ENCODE measurements at places on chromosomes 7 and 10.

DNA sequence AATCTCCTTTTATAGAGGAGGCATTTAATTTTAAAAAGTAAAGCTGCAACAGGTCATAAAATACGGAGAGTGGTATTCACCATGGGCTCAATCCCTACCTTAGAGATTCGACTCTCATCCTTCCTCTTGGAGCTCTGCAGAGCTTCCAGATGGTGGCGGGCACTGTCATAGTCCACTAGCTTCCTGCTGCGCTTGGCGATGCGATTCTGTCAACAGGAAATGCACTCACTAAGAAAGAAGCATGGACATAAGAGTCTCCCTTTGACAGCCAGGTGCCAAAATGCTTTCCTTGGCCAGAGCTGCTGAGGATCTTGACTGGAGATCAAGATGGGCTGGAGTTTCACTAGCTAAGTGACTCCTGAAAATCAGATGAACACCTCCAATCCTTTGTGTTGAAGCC is 154.4 kb downstream of the AMPH start:
- DNase-seq, result no peak

- no peak for DNase-seq
Measured at GRCh38 chr10:121245754-121246153, 352.5 kb downstream of the FGFR2 start.

- no peak for DNase-seq
Measured at GRCh38 chr10:63331586-63331985, 134.2 kb downstream of the JMJD1C start.

GRCh38 chr10:103991393-103992128 is 24.6 kb downstream of the SLK start:
- no peak for DNase-seq

DNA sequence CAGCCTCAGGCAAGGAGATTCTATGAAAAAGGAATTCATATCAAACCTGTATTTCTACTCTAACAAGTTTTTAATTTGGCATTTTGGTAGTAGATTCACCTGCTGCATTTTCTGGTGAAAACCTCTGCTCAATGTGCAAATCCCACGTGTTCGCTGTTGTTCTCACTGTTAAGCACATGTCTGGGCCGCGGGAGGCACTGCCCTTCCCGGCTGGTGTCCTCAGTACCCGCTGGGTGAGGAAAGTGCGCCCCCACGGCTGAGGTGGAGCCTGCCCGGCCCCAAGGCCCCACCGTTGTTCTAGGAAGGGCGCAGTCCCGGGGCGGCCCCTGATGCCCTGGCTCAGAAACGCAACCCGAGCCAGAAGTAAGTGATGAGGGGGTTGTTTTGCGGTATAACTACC is 193.4 kb upstream of the VWC2 start:
- no peak for DNase-seq

DNA sequence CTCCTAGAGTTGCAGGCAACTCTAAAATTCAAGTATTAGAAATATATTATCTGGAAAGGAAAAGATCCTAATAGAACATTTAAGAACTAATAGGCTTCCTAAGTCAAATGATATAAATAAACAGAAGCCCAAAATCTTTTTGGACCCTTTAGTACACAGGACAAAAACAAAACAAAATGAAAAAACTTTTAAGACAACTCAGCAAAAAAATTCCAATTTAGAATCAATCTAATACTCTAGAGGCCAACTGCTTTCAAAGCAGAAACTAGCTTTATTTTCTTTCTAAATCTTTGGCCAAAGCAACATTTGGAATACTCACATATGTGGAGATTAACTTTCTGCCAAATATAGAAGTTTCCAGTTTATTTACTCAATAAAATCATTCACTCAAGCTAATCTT is 65.2 kb downstream of the CALCR start:
- no peak for DNase-seq

GRCh38 chr7:50278120-50278519 is 26.4 kb upstream of the IKZF1 start:
- DNase-seq, result no peak

DNA sequence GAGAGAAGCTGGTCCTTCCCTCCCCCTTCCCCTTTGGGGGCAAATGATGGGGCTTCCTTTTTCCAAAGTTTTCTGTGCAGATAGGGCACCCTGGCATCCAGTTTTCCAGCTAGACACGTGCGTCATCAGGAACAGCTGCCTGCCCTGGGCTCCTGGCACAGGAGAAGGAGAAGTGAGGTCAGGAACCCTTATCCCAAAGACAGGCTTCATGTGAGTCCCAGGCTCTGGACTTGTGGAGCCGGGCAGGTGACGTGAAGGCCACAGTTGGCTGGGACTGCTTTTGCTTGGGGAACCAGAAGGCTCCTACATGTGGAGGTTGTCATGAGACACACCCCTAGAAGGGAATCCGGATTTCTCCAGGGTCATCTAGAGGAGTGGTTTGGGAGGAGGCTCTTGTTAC is 66.5 kb downstream of the RBM20 start:
- no peak for DNase-seq

- DNase-seq, result no peak
Measured at GRCh38 chr10:846126-846685, 85.3 kb downstream of the LARP4B start.

- no peak for DNase-seq
Measured at GRCh38 chr7:148911626-148912025, 27.5 kb upstream of the EZH2 start.

GRCh38 chr10:42878821-42879195 is 96.2 kb downstream of the BMS1 start:
- DNase-seq, result no peak

DNA sequence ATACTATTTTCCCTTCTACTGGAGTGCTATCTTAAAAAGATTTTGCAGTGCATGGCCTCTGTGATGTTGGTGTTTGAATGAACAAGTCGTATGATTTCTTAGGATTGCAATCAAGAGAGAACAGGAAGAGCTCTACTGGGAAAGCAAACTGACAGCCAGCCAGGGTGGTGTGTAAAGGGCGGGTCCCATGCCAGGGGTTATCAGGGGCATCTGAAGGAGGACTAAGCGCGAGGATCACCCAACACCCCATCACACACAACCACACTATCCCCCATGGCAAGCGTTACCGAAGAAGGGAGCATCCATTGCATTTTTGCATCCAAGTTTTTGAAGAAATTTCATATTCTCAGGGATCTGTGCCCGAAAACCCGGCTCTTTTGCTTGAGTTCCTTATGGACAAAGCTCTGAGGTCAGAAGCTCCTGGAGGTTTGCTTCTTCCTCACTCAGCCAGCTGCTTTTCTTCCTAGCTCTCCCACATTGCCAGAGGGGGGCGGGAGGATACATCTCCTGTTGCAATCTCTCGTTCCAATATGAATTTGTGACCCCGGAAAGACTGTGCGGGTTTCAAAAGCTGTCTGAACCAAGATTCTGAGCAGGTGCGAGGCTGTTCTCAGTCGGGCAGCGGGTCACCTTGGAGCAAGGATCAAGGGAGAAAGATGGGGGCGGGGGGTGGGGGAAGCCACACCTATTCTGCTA is 5.2 kb downstream of the NEUROD6 start:
- DNase-seq, result no peak

DNA sequence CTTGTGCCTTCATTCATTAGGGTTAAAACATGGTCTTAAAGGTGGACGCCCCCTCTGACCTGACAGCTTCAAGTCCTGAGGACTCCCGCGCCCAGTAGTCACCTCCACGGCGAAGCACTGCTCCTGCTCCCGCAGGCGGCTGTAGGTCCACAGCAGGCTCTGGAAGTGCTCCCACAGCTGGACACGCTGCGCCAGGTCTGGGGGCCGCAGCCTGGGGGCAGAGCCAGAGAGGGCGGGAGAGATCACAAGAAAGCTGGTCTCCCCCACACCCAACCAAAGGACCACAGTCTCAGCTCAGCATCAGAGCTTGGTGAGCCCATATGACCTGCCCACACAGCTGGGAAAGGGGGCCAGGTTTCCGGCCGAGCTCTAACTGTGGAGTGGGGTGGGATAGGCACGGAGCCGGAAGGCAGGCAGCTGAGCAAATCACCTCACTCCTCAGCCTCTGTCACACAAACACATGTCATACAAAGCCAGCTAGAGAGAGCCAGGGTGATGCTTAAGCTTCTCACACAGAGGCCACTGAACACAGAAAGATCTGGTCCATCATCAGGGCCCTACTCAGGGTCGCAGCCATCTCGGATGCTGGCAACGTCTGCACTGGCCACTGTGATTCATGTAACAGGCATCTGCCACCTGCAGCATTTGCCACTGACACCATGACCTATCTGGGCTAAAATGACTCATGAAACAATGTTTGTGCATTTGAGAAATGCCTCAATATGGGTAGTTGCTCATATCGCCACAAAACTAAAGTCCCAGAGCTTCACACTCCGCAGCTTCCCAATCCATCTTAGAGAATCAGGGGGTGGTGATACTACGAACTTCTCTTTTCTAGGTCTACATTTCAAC is 12.6 kb downstream of the HPS1 start:
- DNase-seq, result no peak
